ENCODE measurements at places on chromosomes 3 and 15.

GRCh38 chr15:92693691-92694331 lies 38.2 kb upstream of the FAM174B start:
- no peak for DNase-seq

- DNase-seq = no peak
Measured at GRCh38 chr3:152177757-152178156, 91.0 kb upstream of the MBNL1 start.

DNA sequence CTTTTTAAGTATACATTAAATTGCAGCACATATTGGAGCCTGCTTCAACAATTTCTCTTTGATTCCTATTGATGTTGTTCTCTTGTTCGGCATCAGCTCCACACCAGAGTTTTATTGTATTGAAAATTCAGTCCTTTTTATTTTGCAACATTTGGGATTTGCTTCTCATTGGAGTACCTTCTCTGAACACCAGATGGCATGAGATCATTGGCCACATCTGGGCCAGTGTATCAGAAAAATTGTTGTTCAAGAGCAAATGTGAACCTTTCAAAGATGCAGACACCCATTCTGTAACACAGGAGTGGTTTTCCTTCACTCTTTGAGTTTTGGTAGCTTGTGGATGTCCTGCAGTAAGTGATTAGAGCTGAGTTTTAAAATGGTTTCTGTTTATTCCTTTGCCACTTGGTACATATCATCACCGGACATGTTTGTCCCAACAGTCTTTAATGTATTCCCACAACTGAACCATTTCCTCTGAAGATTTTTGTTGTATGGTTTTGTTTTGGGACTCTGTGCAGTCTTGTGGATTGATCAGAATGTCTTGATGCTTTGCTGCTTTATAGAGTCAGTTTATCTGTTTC lies 96.1 kb downstream of the MCTP2 start:
- DNase-seq = no peak

DNA sequence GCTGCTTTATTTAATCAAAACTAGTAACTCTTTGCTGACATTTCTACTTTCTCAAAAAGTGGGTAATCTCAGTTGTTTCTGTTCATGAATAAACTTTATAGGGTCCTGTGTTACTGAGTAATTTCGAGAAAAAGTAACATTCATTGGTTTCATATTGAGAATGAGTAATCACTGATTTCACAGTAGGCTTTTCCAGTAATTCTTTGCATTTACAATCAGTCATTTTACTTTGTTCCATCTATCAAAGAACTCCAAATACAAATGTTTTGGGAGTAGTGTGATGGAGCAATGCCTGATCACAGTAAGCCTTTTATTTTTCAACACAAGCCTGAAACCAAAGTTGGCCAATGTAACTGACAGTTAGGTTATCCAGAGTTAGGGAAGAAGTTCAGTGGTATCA lies 353.6 kb downstream of the ULK4 start:
- DNase-seq = no peak

GRCh38 chr3:10505050-10505790 lies at the start of gene ATP2B2:
TSS of gene ATP2B2 (minus strand) at chr3:10505586. CDS start at chr3:10449543, 56,043 bp downstream.
- no peak for DNase-seq

GRCh38 chr3:167887096-167887495 lies 151.6 kb downstream of the SERPINI1 start:
- no peak for DNase-seq

DNA sequence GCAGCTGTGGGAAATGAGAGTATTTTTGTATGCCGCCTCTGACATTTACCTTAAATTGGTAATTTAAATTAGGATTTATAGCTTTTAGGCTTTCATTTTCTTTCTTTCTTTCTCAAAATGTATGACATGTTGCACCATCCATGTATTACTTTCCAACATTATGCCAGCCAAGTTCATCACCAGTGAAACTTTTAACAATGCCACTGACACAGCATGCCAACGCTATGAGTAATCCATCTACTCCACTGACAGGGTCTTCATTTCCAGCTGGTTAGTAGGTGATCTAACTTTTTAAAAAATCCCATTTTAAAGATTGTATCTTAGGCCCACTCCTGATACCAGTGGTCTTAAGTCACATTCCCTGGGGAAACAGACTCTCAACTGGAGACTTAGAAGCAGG lies 21.8 kb upstream of the CLDN16 start:
- DNase-seq = no peak

DNA sequence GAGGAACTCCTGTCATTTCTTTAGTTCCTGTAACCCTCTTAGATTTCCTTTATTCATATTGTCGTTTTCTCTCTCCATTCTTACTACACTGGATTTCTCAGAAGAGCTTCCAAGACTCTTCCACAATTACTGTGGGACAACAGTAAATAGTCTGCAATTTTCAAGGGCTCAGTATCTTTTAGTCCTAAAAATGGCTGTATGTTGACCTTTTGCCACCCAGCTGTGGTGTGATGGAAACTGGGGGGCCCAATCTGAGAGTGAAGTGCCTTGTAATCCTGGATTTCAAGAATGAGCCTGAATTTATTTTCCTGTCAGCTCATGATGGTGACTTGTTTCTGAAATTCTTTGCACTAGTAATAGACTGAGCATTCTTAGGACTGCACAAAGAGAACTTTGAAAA lies 277.6 kb upstream of the RASGRP1 start:
- no peak for DNase-seq

DNA sequence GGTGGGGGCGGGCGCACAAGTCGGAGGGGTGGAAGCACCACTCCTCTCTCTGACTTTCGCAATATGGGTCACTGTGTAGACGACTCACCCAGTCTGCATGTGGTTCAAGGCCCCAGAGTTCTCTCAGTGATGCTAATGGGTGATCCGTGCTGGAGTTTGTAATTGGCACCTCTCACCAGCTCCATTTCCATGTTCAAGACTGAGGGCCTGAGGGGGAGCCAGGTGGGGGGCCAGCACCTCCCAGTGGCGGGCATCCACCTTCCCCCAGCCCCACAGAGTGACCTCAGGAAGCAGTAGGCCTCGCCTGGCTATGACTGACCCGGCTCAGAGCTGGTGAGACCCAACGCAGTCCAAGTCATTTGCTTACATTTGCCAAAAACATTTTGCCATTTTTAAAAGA lies 230.0 kb upstream of the ST8SIA2 start:
- no peak for DNase-seq

GRCh38 chr3:17749281-17749680 lies 6.8 kb upstream of the TBC1D5 start:
- no peak for DNase-seq

- DNase-seq = no peak
Measured at GRCh38 chr15:76117181-76117580, 57.4 kb downstream of the TMEM266 start.

DNA sequence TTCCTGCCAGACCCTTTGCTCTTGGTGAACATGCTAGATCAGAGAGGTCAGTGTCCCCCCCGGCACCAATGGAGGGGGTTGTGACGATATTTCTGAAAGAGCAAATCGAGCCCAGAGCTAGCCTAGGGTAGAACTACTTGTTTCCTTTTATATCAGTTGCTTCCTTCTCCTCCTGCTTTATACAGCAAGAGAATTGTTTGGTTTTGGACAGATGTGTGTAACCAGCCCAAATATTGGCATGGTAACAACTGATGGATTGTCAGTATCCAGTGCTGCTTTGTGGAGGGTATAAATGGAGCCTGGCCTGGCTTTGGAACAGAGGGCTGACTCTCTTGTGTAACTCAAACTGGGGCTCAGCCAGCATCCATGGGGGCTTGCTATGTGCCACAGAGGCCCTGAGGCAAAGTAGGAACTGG lies 27.2 kb downstream of the SNX1 start:
- no peak for DNase-seq

DNA sequence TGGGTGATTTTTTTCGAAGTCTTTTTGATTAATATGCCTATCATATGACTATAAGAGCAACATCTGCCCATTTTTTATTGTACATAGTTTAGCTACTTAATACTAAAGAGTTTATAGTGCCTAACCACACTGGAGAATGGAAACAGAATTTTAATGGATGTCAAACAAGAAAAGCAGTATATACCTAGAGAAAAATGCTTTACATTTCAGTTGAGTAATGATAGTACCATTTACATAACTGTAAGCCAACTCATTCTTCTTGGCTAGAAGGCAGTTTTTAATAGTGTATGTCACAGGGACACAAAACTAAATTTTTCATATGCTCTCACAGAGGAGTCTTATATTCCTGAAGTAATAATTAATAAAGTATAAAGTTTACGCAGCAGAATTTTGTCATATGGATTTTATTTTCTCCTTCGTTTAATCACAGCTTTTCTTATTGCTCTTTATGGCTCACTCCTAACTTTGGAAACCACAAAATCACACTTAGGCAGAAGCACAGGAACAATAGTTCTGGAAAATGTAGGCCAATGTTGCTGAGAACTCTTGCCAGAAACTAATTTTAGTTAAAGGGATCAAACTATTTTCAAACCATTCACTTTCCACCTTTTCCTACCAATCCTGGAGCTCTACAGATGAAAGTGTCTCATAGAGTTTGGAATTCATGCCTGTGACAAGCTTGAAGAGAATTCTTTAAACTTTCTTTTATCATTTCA lies 243.6 kb downstream of the ZIC1 start:
- DNase-seq = no peak

- no peak for DNase-seq
Measured at GRCh38 chr3:12424635-12425319, 59.5 kb upstream of the TSEN2 start.

GRCh38 chr15:51754267-51754666 lies 2.9 kb downstream of the TMOD2 start:
- DNase-seq = no peak

GRCh38 chr3:44117736-44118135 lies 124.0 kb upstream of the TOPAZ1 start:
- no peak for DNase-seq

DNA sequence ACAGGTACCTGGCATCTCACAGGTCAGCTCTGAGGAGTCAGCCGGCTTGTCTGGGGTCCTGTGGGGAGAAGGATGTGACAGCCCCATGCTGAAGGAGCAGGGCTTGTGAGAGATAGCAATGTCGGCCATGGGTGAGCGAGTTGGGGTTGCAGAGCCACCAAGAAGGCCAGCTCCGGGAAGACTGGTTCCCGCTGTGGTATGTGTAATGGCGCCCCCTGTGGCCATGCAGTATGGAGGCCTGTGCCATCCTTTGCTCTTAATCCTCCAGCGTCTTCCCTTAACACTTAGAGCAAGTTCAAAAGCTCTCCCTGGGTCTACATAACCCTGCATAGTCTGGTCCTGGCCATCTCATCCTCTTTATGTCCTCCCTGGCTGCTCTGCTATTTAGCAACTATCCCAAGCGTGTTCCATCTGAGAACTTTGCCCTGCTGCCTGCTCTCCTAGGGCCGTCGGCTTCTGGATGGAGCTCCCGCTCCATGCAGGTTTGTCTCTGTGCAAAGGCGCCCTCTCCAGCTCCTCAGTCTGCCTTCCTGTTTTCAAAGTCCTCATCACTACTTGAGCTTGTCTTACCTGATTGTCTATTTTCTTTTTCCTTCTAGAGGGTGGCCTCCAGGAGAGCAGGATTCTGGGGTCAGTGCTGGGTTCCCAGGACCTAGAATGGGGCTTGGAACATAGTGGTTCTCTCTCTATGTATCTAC lies 40.8 kb upstream of the IQCF6 start:
- no peak for DNase-seq

DNA sequence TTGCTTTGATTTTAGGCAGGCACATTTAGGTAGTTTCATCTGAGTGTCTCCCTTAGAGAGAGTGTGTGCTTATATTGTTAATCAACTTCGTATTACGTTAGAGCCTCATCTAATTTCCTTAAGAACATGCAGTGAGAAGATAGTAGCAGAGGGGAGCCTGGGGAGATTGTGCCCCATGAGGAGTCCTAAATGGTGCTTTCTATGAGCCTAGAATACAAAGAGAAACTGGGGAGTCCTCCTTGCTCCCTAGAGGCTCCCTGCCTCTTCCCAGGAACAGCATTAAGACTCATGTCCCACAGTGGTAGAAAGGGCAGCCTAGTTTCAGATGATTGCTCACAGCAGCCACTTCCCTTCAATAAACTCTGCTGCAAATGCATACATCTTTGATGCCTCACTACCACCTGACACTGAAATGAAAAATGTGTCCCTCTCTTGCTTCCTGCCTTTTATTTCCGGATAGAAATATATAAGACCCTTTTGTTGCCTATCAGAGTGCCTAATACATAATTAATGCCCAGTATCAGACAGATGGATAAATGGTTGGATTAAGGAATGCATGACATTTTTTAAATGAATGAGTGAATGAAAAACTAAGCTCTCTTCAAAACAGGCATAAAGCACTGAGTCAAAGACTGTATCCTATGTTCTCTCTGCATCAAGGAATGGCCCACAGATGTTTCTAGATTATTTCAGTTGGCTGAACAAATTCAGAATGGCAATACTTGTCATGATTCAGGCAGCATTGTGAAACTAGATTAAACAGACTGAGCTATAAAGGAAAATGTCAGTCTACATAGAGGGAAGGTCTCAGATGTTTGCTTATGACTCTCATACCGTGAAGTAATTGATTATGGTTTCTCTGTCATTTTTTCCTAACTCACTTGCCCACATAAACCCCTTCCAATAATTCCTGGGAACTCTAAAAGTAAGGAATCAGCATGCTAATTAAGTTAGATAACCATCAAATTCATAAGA lies 362.1 kb downstream of the LRRC3B start:
- no peak for DNase-seq

DNA sequence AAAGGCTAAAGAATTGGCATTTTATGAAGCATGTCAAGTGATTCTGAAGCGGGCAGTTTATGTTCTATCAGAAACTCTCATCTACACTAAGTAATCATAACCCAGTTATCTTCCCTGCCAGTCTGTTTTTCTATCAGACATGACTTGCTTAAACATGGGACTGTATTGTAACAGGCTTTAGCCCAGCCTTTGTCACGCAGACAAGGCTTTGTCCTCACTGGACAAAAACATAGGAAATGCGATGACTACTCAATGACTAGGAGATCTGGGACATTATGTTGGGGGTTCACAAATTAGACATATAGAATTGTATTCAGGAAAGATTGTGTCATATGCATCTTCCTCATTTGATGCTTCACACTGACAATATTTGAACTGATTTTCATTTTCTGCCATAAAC lies 115.5 kb downstream of the GADL1 start:
- DNase-seq = no peak

GRCh38 chr3:84881288-84881687 lies 77.5 kb upstream of the CADM2 start:
- no peak for DNase-seq

GRCh38 chr15:90031231-90031791 lies 30.2 kb downstream of the ZNF710 start:
- DNase-seq = no peak

DNA sequence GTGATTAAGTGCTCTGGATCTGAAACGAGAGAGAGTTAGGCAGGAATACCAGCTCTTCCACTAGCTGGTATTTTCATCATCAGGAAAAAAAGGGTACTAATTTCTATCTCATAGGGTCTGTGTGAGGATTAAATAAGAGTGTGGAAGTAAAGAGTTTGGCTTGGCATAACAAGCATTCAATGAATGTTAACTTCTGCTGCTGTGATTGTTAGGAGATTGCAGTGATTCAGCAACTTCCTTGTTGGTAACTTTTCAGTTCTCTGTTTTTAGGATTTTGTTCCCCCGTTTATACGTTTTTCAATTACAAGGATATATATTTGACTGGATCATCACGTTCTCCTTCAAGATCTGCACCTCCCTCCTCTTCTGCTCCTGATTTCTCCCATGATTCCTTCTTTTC lies 65.9 kb upstream of the MYO5C start:
- DNase-seq = no peak

Data from effector memory CD8-positive, alpha-beta T cell (primary cell).